ENCODE measurements at places on chromosomes 1 and 21. TPM values are rescaled to one million over a fixed set of nuclear protein-coding genes. Genes with fewer than 3 reads are reported as not detected.

The GRIK3 gene
- total RNA-seq, result not detected

The PIK3R3 gene
- 0.89 TPM for total RNA-seq

The LRRC53 gene
- not detected for total RNA-seq

The RAVER2 gene
- 2.7 TPM for total RNA-seq

The TFF2 gene
- total RNA-seq, result not detected

The CYP4A11 gene
- not detected for total RNA-seq

The GSTM5 gene
- total RNA-seq, result 1.0 TPM

The UBE2G2 gene
- total RNA-seq, result 85.2 TPM

DNA sequence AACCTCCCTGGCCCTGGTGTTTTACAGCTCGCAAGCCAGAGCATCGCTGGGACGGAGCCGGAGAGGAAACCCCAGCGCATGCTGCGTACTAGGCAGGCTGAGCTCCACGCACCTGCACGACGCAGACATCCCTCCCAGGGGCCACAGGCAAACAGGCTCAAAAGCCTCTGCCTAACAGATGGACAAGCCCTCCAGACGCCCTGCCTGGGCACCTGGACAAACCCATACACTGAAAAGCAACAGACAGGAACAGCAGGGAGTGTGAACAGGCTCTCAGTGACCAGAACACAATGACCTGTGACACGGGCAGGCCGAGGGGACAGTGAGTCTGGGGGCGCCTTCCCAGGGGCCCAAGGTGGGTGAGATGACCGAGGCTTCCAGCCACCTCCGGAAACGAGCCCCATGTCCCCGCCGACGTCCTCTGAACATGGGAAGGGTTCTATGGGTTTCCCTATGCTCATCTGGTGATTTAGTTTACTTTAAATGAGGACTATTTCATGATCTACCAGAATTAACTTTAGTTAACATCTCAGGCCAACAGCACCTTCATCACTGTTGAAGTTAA is 40.3 kb downstream of the NPHP4 start:
- no peak for DNase-seq

DNA sequence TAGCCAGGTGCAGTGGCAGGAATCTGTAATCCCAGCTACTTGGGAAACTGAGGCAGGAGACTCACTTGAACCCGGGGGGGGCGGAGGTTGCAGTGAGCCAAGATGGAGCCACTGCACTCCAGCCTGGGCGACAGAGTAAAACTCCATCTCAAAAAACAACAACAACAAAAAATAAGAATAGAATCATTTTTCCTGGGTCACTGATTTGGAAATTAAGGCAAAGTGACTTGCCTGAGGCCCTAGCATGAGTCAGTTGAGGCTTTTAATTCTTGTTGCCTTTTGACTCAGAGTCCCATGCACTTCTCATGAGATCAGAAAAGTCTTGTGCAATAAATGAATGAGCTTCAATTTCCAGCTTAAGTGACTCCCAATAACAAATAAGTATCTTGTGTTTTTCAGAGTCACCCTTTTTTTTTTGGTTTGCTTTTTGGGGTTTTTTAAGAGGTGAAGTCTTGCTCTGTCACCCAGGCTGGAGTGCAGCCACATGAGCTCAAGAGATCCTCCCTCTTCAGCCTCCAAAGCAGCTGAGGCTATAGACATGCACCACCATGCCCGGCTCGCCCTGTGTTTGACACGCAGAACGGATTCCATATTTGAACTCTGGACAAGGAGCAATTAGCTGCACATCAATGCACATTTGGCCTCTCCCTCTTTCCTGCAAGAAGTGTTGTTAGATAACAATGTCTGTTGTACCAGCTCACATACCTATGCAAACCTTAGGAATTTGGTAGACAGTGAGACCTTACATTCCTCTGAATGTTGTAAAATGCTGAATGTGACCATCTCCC is 3.4 kb upstream of the PLEKHM2 start:
- DNase-seq, result peak; percentile 48

DNA sequence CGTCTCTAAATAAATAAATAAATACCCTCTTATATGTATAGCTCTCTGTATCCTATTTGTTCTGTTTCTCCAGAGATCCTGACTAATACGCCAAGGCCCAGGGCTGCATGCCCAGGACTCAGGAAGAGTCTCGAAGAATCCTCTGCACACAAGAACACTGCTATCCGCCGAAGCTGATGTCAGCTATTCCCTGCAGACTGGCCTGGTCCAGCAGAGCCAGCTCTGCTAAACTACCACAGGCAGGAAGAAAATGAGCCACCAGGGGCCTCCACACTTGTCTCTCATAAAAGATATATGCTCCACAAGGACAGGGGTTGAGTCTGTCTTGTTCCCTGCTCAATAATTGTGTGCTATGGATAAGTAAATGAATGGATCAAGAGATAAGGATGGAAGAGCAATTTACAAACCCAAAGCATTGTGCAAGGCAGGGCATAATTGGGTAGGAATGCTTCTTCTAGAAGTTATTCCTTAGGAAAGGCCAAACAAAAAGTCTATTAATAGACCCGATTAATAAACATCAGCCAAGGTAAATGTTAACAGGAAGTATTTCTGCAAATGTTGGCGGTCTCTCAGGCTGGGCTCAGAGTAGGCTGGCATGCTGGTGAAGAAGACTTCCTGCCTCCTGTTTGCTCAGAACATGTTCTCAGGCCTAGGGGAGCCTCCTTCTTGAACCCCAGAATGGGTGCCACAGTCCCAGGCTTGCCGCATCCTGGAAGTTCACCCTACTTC is 26.3 kb upstream of the MAN1C1 start:
- DNase-seq, result no peak

DNA sequence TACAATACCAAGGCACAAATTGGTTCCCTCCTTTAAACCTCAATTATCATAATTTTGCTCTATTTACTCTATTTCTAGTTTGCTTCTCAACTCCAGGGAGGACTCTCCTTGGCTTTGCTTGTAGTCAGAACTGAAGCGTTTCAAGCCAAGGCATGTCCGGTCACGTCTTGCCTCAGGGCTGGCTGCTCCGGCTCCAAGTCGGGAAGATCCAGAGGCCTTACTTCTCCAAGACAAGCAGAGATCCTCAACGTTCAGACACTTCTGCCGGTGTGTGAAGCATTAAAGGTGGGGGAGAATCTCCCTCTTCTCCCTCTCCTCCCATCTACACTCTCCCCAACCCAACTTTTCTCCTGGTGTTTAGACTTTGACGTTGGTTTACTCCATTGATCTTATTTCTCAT is 7.2 kb upstream of the HHAT start:
- no peak for DNase-seq

DNA sequence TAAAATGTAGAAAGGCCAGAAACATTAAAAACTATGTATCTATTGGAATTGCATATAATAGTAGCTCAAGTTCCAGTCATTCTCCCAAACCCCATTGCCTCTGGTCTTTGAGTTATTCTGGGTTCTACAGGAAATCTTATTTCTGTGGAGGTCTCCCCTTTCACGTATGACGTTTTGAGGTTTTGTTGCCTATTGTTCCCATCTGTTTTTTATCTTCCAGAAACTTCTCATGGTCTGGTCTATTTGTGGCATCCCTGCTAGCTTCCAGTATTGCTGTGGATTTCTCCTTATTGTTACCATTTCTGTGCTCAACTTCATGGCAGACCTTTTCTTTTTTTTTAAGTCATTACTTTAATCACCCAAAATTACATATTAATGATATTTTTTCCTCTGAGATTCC is 43.3 kb downstream of the DTL start:
- no peak for DNase-seq

- DNase-seq, result no peak
Observed at GRCh38 chr1:121444096-121444495, 259.3 kb downstream of the SRGAP2C start.

DNA sequence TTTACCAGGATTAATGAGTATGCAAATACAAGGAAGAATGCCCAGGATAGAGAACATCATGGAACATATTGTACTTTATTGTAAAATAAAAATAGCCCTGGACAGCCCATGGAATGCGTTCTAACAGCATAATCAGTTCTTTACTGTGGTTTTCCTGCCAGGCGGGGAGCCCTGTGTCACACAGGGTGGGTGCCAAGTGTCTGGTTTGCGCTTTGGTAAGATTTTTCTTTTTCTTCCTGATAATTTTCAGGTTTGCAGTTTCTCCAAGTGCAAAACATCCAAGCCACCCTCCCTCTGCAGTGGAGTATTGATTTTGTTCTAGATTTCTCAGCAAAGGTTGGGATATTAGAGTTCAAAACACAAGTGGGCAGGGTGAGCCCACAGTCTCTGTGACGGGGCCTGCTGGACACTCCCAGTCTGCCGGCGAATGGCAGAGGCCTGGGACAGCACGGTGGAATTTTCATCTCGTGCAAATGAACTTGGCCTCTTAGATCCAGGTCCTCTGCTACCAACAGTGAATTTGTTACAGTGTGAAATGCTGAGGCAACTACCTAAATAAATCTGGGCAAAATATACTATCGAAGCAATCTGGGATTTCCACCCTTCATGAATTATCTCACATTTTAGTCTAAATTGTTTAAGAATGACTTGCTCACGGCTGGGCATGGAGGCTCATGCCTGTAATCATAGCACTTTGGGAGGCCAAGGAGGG is 15.6 kb upstream of the KCNJ15 start:
- no peak for DNase-seq

- DNase-seq, result no peak
Observed at GRCh38 chr21:43816611-43817071, 27.3 kb downstream of the RRP1 start.

GRCh38 chr21:41612674-41613532 is 104.9 kb upstream of the TMPRSS2 start:
- DNase-seq, result peak; percentile 34

GRCh38 chr1:56394298-56394697 is 185.1 kb downstream of the PLPP3 start:
- no peak for DNase-seq

- no peak for DNase-seq
Observed at GRCh38 chr1:173530795-173531693, 53.9 kb downstream of the PRDX6 start.

DNA sequence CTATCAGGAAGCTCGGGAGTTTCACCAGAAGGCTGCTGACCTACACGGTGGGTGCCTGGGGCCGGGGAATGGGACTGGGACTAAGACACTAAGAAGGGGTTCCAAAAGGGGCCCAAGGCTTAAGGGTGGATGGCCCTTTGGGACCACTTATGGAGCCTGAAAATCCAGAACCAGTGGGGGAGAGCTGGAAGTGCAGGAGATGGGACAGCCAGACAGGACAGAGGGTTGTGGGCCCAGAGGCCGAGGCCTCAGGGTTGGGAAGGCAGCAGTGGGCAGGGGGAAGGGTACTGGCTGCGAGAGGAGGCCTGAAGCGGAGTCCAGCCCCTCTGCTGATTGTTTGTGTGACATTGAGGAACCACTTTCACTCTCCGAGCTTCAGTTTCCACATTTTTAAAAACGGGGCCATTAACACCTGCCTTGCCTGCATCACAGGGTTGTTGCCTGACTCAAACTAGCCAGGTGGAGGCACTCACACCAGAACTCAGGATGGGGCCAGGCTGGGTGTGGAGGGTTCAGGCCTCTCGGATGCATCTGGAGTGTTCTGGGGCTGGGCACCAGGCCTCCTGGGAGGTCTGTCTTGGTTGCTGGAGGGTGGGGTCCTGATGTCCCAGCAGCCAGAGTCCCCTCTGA is 3.0 kb downstream of the TTC24 start:
- DNase-seq, result peak; percentile 41

- no peak for DNase-seq
Observed at GRCh38 chr21:45872471-45872870, 109.1 kb upstream of the COL6A1 start.

GRCh38 chr1:47442202-47442601 is 4.4 kb downstream of the FOXD2 start:
- no peak for DNase-seq

DNA sequence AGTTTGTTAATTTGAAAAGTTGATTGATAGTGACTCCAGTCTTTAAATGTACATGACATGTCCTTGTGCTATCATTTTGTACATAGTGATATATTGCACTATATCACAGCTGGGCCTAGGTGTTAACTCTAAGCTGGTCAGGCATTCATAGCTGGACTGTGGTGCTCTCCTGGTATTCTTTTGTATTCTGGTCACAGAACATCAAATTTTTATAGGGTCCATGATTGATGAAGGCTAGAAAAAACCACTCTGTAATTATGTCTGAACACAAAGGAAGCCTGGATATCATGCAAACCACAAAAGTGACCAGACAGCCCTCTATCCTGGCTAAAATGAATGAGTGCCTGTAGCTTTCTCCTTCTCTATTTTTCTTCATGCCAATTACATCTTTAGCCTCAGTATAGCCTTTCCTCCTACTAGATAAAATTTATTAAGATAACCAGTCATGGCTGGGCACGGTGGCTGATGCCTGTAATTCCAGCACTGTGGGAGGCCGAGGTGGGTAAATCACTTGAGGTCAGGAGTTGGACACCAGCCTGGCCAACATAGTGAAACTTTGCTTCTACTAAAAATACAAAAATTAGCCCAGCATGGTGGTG is 134.9 kb upstream of the B3GALT2 start:
- no peak for DNase-seq

GRCh38 chr1:118366286-118366685 is 181.3 kb upstream of the SPAG17 start:
- no peak for DNase-seq

DNA sequence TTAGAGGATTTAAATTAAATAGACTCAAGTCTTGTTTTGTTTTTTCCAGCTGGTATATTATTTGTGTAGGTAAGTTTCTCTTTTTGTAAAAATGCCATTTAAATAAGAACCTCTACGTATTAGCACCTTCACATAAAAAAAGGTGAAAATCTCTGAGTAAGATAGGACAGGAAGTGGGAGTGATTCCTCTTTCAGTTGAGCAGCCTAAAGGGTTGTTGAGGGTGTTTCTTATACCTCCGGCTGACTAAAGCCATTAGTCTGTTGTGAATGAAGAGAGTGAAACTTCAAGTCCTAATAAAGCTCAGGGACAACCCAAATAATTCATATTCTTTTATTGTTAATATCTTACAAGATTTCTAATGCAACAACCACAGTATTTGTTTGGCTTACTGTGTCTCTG is 188.7 kb downstream of the CHRM3 start:
- no peak for DNase-seq

All from activated T-cell treated with anti-CD3 and anti-CD28 coated beads, Interleukin-2, amount 50 U/mL, for 72 hours (primary cell).